RPMI8226 (cell line): ENCODE measurements at places on chromosomes 7 and 10.

GRCh38 chr10:18710201-18710653 is 51.0 kb downstream of the ARL5B start:
- no peak for DNase-seq

GRCh38 chr7:110801502-110801901 is 289.4 kb upstream of the LRRN3 start:
- no peak for DNase-seq

- DNase-seq = no peak
Observed at GRCh38 chr10:125011926-125012705, 70.2 kb downstream of the ZRANB1 start.

DNA sequence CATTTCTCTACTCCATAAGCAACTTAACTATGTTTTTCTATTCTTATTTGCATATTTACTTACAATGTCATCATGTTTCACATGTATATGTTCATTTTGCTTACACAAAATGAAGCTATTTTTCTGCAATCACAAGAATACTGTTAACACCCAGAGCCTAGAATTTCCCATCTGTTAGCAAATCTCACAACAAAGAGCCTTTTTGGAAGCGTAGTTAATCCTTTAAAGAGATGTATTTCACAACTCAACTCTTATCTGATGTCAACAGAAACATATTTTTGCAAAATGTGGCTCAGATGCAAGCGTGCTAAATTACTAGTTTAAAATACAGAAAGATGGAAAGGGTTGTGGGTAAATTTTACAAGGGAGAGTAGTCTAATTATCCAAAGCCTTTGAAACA is 110.6 kb upstream of the COL1A2 start:
- no peak for DNase-seq

DNA sequence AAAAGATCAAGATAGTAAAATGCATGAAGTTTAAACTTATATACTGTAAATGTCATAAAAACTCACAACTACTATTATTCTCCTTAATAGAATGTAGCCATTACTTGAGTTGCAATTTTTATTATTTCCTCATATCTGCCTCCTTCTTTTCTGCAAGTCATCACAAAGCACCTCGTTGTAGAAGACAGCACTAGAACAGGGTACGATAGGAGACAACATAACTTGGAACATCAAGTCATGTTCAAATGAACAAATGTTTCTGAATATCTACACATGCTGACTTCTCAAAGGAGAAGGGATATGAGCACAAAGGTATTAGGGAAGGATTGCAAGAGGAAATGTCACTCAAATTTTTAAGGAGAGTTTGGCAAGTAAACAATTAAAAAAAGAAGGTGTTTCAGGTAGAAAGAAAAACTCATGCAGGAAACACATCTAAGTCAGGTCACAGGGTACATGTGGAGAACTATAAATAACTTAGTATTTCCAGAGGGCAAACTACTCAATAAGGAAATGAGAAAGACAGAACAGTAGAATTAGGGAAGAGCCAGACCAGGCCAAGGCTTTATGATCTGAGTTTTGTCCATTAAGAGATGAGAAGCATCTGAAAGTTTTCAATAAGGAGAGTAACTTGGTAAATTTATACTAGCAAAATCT is 186.7 kb downstream of the CRPPA start:
- no peak for DNase-seq

GRCh38 chr10:3452173-3452626 is 279.6 kb upstream of the PITRM1 start:
- no peak for DNase-seq

- DNase-seq = peak; percentile 61
Observed at GRCh38 chr10:49115015-49115795, at the start of gene VSTM4. TSS of gene VSTM4 (minus strand) at chr10:49115522. CDS start at chr10:49115485, 37 bp downstream.

DNA sequence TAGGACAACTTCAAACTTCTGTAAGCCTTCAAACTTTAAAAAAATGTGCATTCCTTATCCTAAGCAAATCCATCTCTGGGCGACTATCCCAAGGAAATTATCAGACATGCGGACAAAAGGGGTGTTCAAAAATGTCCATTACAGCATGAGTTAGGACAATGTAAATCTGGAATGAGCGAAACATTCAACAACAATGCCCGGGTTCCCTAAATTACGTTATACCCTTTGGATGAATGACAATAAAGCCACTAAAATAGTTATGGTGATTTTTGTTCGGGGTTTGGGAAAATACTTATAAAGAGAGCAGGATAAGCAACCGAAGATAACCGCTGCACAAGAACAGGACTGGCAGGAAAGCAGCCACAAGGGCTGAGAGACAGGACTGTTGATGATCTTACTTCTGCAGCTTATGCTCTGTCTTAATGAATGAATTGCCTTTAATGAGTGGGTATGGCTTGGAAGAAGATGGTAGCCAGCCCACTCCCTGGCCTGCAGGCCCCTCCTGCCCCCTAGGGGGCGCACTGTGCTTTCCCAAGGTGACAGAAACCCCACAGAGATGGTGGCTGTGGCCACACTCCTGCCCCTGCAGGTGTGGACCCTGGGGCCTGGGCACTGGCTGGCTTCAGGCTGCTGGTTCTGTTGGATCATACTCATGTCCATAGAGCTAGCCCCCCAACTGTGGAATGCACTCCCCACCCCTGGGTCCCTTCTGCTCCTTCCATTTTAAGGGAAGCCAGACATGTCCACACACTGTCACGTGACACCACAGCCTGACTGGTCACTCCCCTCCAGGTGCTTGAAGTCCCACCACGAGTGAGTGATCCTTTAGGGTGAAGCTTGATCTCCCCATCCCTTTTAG is 45.0 kb downstream of the ZCCHC24 start:
- peak; percentile 31 for DNase-seq

- DNase-seq = no peak
Observed at GRCh38 chr7:70229242-70229641, 631.0 kb downstream of the AUTS2 start.
